ENCODE measurements at places on chromosomes 11 and 22.

DNA sequence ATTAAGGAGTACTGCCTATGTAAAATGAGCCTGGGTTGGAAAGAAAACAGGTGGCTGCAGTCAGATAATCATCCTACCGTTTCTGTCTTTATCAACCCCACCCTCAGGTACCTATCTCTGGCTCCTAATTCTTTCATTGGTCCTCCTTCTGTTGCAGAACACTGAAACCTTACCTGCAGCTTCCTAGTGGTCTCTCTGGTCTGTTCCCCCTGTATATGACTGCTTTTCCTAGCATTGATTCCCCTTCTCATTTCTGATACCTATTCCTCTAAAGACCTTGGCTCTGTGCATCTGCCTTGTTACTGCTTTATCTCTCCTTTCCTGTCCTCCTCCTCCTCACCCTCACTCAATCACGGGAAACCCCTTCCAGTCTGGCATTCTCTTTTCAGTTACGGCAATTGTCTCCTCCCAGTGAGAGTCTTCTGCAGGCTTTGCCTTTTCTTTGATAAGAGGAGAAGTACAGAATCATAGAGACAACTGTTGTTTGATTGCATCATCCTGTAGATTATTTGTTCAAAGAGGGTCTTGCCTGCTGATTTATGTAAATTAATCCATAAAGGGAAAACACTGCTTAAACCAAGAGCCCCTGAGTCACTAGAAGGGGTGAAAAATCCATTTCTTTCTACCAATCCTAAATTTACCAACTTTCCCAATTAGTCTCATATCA lies 301.2 kb downstream of the AASDHPPT start:
- no peak for DNase-seq

GRCh38 chr11:130760515-130761125 lies 155.7 kb downstream of the SNX19 start:
- DNase-seq, result no peak

DNA sequence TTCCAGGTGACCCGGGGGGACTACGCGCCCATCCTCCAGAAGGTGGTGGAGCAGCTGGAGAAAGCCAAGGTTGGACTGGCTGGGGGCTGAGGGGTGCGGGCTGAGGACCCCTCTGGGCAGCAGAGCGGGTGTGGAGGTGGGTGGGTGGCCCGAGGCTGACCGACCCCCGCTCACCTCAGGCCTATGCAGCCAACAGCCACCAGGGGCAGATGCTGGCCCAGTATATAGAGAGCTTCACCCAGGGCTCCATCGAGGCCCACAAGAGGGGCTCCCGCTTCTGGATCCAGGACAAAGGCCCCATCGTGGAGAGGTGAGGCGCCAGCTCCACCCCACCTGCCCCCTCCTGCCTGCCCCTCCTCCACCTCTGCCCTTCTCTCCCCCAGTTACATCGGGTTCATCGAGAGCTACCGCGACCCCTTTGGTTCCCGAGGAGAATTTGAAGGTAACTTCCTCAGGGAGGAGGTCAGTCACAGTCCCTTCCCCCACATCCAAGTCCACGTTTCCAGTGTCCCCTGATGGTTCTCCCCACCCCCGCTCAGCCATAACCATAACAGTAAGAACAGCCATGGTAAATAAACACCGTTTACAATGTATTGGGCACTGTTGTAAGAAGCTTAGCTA lies 11.2 kb downstream of the DPP3 start:
- no peak for DNase-seq

DNA sequence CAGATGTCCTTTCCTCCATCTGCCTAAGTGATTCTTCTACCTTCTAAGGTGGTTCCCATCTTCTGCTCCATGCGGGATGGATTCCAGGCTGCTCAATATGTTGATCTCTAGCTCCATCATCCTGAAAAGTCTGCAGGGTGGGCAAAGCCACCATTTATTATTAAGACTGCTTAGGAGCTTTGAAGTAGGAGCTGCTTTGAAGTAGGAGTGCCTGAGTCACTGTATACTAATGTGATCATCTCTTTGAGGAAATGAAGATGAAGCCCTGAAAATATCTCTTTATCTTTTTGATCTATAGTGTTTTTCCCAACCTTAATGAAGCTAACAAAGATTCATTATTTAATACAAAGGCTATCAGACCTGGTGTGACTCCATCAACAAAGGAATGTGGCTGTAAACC lies 13.1 kb downstream of the HEPHL1 start:
- no peak for DNase-seq

All from MG63 (cell line).